Left lung (tissue), 14 donors: ENCODE measurements at places on chromosomes 5 and 9. TPM values are rescaled to one million over a fixed set of nuclear protein-coding genes. Genes with fewer than 3 reads are reported as not detected.

The VCAN gene
- 414 TPM for polyA plus RNA-seq

GRCh38 chr5:61438298-61438970 lies 106.4 kb downstream of the ZSWIM6 start:
- DNase-seq = no peak

The PCDHGA4 gene
- polyA plus RNA-seq = 2.1 TPM

The SPINK7 gene
- polyA plus RNA-seq = 0.63 TPM

The NKD2 gene
- polyA plus RNA-seq = 8.9 TPM
